ENCODE measurements at places on chromosomes 7 and 10.

- DNase-seq = no peak
Measured at GRCh38 chr7:148332191-148333186, 258.1 kb upstream of the C7orf33 start.

GRCh38 chr7:19101909-19102308, 15.5 kb downstream of the TWIST1 start:
- DNase-seq = no peak

DNA sequence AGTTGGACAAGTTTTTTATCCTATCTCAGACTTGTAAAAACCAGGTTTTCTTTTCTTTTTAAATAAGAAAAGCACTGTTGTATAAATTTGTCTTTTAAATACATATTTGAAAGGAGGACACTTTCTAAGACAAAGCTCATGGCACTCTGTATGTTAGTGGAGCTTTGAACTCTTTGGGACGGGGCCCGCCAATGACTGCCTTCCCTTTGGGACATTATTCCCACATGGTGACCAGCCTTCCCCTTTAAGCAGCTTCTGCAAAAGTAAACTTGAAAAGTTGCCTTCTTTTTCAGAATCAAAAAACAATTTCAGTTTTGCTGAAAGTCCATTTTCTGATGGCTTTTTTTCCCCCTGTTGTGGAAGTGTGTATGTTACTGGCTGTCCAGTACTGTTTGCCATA, 1.8 kb downstream of the CUX1 start:
- no peak for DNase-seq

DNA sequence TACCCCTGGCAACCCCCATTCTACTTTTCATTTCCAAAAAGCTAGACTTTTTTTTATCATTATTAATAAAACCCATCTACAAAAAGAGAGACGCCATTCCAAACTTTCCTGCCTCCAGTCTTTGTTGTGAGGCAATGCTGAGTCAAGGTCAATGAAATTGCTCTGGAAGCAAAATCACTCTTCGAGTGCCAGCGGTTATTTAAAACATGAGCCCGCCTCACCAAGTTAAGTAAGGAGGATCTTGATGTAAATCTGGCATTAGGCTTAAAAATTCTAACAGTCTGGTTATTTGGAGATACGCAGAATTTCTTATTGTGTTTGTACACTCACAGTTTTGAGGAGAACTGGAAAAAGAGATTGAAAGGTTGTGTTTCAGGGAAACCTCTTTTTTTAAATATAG, 1196.3 kb downstream of the TYW1 start:
- no peak for DNase-seq

DNA sequence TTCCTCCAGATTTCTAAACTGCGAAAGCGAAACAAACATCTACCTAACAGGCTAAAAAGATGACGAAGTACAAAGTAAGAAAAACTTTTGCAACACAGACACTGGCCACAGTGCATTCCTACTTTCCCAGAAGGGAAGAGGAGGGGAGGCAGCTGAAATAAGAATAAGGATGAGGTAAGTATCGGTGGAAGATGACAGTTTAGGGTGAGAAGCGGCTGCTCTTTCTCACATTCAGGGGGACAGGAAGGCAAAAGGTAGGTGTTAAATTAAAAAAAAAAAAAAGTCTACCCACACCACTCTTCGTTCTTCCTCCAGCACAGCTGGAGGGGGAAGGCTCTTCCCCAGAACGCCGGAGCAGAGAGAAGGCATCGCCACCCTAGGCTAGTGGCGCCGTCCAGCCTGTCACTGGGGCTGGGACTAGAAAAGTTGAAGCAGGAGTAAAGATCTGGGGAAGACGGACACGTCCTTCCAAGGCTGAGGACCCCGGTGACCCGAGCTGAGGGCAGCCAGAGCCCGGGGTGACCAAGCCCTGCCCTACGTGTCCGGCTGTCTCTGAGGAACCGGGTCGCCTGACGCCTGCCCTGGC, 846 bp downstream of the DNAJC1 start:
- DNase-seq = no peak

DNA sequence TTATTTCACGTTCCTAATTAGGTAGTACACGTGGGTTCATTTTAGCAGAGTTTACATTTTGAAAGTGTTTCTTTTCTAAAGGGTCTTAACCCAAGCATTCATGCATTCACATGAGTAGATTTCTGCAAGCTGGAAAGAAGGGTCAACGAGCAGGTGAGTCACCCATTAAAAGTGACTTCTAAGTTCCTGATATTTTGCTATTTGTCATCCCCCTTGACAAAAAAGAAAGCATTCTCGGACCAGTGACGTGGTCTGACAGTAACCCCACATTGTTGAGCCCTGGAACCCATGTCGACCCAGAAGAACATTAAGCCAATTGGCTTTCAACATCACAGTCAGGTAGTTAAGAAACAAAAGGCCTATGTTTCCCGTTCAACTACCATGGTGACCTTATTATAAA, 49.6 kb downstream of the ABCB5 start:
- no peak for DNase-seq

Data from frontal cortex (tissue), 4 donors.